HFFc6 (cell line): ENCODE measurements at places on chromosomes 3 and 15. TPM values are rescaled to one million over a fixed set of nuclear protein-coding genes. Genes with fewer than 3 reads are reported as not detected.
A peak's percentile ranks its signal among the peaks of the same experiment; 100 is the strongest.

DNA sequence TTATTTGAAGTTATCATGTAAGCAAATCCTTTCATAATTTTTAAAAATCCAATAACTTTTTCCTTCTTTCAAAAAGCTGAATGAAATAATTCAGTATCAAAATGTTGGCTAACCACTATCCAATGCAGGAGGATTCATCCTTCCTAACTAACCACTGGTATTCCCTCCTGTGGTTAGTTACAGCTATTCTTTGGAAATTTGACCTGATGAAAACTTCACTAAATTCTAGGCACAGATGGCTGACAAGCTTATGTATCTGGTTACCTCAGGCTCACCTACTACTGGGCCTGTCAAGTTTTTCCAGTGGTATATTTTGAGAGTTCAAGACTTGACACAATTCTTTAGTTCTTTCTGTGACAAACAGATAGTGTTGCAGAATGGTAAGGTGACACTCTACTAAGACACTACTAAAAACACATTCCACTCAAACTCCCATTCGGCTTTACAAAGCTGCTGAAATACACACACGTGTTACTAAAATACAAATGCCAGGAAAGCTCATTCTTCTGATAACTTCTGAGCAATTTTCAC lies 15.8 kb downstream of the NPTN start:
- no peaks in the 10 kb centered on the region for H3K36me3 ChIP-seq
- no peak overlapping the region for H3K27ac ChIP-seq
- H3K27me3 ChIP-seq, result no peaks in the 10 kb centered on the region
- peaks cover 38% of the 10 kb centered on the region for H3K4me1 ChIP-seq

The ACP3 gene
- not detected in 3 replicates for total RNA-seq

- no peaks in the 10 kb centered on the region for H3K27me3 ChIP-seq
- H3K36me3 ChIP-seq, result peaks cover 9% of the 10 kb centered on the region
- H3K4me3 ChIP-seq, result no peak overlapping the region
Observed at GRCh38 chr3:141561426-141562034, 74.7 kb downstream of the RASA2 start.

DNA sequence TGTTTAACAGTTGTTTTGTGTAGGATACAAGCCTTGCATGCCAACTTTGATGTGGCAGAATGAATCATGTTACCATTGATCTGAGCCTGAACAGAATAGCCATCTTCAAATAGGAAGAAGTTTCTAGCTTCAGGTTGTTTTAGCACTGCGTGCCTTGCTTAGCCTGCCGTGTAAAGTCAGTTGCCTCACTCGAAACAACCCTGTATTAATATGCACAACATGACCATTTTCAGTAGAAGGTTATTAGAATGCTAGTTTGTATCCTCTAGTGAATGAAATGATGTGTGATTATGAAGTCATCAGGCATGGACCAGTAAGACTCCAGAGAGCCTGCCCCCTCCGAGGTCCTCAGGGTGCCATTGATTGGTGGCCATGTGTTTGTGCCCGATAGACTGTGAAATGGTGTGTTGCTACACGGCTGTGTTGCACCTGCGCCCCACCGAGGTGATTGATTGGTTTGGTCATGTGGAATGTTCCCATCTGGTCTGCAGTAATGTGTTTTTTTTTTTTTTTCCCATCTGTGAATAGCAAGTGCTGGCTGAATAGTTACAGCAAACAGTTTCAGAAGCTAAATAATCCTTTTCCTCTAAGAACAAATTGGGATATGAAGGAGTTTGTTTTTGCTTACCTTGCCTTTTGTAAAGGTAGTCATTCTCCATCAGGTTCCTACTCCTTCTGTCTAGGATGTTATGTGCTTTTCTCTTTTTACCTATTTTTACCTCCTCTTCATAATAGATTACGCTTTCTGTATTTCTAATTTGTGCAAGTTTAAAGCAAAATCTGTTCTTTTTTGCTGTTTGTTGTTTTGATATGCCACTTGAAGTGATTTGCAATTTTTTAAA lies 214.9 kb downstream of the TCF12 start:
- H3K4me1 ChIP-seq, result peaks cover 57% of the 10 kb centered on the region
- no peak overlapping the region for H3K4me3 ChIP-seq
- H3K27ac ChIP-seq, result no peak overlapping the region
- peaks cover 5% of the 10 kb centered on the region; the same call in 1 of the 2 replicates for H3K36me3 ChIP-seq
- no peak for DNase-seq

GRCh38 chr15:57138349-57138788 lies 219.9 kb downstream of the TCF12 start:
- peaks cover 53% of the 10 kb centered on the region for H3K4me1 ChIP-seq
- H3K36me3 ChIP-seq, result no peaks in the 10 kb centered on the region
- H3K27ac ChIP-seq, result peak overlapping the region; percentile 10; the same call in 1 of the 2 replicates
- no peak overlapping the region for H3K4me3 ChIP-seq

The ZWILCH gene
- 18.5 to 24.5 TPM (median 23.6 TPM) in 3 replicates for total RNA-seq

- H3K4me1 ChIP-seq, result no peaks in the 10 kb centered on the region
- H3K4me3 ChIP-seq, result no peak overlapping the region
- H3K27ac ChIP-seq, result no peak overlapping the region
- H3K36me3 ChIP-seq, result peaks cover 10% of the 10 kb centered on the region
Observed at GRCh38 chr3:32522682-32523081, 20.0 kb upstream of the CMTM6 start.

The TICRR gene
- 2.9 to 6.0 TPM (median 4.6 TPM) in 3 replicates for total RNA-seq

DNA sequence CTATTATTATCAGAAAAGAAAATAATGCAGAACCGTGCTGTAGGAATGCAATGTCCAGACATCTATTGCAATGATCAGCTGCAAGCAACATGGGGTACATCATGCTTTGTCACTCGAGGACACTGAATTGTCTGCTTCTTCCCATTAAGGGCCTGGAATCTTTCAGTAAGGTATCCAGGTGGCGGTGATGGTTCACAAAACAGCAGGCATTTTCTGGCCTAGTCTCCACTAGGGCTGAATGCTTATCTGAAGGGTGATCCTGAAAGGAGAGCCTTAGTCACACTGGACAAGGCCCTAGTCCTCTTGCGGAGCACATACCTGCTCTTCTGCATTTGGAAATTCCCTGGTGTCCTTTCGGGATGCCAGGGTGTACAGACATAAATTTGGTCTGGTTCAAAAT lies 21.2 kb downstream of the ITPR1 start:
- no peaks in the 10 kb centered on the region for H3K36me3 ChIP-seq
- peaks cover 2% of the 10 kb centered on the region for H3K27me3 ChIP-seq

DNA sequence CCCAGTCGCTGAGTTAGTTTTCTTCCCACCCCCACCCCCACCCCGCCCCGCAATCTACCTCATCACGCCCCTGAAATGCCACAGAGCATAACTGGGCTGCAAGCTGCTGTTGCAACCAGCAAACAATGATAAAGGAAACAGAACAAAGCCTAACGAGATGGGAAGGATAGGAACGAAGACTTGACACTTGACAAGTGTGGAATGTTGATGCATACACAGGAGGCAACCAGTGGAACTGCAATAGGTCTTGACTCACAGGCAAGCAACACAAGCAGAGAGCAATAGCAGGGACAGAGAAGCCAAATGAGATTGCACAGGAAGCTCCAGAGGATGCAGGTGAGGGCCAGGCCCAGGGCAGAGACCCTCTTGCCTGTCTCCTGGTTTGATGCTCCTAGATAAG lies 225.9 kb downstream of the IGSF11 start:
- peaks cover 5% of the 10 kb centered on the region for H3K27me3 ChIP-seq
- H3K4me1 ChIP-seq, result no peaks in the 10 kb centered on the region
- DNase-seq, result no peak
- no peak overlapping the region for H3K4me3 ChIP-seq
- no peaks in the 10 kb centered on the region for H3K36me3 ChIP-seq

DNA sequence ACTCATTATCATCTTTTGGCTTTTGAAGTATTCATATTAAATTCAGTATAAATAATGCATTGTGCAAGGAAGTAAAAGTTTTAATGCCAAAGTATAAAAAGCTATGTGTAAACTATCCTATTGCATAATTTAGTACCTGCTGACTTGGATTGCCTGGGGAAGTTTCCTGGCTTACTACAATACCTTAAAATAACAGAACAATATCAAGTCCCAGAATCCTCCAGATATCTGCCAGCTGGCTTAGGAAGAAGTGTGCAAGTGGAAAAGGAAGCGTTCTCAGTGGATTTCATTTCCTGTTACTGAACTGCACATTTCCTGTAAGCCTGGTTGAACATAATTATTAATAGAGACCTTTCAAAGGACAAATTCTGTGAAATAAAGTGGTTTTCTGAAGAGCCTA lies 236.7 kb downstream of the ADAMTSL3 start:
- DNase-seq, result no peak
- no peak overlapping the region for H3K27ac ChIP-seq
- no peaks in the 10 kb centered on the region for H3K36me3 ChIP-seq
- no peaks in the 10 kb centered on the region for H3K27me3 ChIP-seq

- H3K4me1 ChIP-seq, result peaks cover 71% of the 10 kb centered on the region
- peaks cover 3% of the 10 kb centered on the region; the same call in 1 of the 2 replicates for H3K27me3 ChIP-seq
- H3K36me3 ChIP-seq, result peaks cover 6% of the 10 kb centered on the region
- no peak overlapping the region for H3K4me3 ChIP-seq
- DNase-seq, result no peak
Observed at GRCh38 chr3:25587526-25587925, 77.2 kb downstream of the TOP2B start.

The FBXW12 gene
- total RNA-seq, result not detected in 3 replicates

DNA sequence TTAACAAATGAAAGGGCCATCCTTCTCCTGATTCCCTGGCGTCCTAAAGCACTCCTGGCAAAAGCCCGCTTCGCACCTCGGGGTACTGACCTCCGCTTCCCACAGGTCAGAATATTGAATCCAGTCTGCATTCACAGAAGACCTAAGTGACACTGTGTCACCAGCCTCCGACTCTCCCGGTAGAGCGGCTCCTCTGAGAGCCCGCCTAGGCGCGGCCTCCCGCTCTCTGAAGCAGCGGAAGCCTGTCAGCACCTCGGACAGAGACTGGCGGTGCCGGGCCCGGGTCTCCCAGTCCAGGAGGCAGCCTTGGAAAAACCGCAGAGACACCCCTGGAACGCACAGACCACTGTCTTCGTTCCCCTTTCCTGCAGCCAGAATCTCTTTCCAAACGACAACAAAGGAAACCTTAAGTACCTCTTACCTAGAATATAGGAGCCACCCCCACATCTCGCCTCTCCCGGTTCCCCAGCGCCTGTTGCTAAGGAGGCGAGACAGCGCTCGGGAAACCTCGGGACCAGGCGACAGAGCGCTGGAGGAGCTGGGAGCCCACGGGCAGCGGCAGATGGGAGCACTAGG lies 1.2 kb downstream of the GABRB3 start:
- H3K4me1 ChIP-seq, result no peaks in the 10 kb centered on the region
- H3K27ac ChIP-seq, result no peak overlapping the region
- H3K36me3 ChIP-seq, result no peaks in the 10 kb centered on the region; the same call in 1 of the 2 replicates
- no peak for DNase-seq

The OR5K2 gene
- not detected in 3 replicates for total RNA-seq

- no peak for DNase-seq
- H3K27ac ChIP-seq, result no peak overlapping the region
- H3K27me3 ChIP-seq, result peaks cover 3% of the 10 kb centered on the region; the same call in 1 of the 2 replicates
- H3K4me3 ChIP-seq, result no peak overlapping the region
- H3K4me1 ChIP-seq, result no peaks in the 10 kb centered on the region
Observed at GRCh38 chr3:177249203-177249602, 51.9 kb upstream of the TBL1XR1 start.

GRCh38 chr15:90553248-90553745 lies 23.6 kb downstream of the CRTC3 start:
- H3K4me1 ChIP-seq, result peaks cover 69% of the 10 kb centered on the region
- peaks cover 15% of the 10 kb centered on the region for H3K36me3 ChIP-seq
- DNase-seq, result peak; percentile 65
- H3K27me3 ChIP-seq, result peaks cover 3% of the 10 kb centered on the region; the same call in 1 of the 2 replicates
- H3K27ac ChIP-seq, result peak overlapping the region; percentile 100
- peak overlapping the region; percentile 70 for H3K4me3 ChIP-seq

DNA sequence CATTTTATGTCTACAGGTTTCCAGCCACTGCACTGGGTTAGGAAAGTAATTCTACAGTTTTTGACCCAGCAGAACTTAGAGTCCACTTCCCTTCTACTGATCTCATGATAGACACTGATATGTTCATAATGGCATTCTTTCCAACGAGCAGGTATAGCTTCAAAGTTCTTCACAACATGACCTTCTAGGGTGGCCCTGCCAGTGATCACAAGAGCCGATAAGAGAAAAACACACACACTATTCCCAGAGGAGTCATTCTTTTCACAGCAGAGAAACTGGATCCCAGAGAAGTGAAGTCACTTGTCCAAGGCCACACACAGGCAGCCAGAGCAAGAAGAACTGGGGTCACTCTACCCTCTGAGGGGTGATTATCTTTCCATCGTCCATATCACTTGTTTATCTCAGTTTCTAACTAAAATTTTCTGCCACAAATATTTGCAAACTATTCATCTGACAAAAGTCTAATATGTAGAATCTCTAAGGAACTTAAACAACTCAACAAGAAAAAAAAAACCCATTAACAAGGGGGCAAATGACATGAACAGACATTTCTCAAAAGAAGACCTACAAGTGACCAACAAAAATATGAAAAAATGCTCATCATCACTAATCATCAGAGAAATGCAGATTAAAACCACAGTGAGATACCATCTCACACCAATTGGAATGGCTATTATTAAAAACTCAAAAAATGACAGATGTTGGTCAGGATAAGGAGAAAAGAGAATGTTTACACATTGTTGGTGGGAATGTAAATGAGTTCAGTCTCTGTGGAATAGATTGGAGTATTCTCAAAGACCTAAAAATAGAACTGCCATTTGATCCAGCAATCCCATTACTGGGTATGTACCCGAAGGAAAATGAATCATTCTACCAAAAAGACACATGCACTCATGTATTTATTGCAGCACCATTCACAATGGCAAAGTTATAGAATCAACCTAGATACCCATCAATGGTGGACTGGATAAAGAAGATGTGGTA lies 31.5 kb downstream of the SPTSSB start:
- no peak for DNase-seq
- H3K4me1 ChIP-seq, result no peaks in the 10 kb centered on the region
- no peak overlapping the region for H3K27ac ChIP-seq
- H3K27me3 ChIP-seq, result peaks cover 3% of the 10 kb centered on the region; the same call in 1 of the 2 replicates
- H3K36me3 ChIP-seq, result no peaks in the 10 kb centered on the region
- H3K4me3 ChIP-seq, result no peak overlapping the region

DNA sequence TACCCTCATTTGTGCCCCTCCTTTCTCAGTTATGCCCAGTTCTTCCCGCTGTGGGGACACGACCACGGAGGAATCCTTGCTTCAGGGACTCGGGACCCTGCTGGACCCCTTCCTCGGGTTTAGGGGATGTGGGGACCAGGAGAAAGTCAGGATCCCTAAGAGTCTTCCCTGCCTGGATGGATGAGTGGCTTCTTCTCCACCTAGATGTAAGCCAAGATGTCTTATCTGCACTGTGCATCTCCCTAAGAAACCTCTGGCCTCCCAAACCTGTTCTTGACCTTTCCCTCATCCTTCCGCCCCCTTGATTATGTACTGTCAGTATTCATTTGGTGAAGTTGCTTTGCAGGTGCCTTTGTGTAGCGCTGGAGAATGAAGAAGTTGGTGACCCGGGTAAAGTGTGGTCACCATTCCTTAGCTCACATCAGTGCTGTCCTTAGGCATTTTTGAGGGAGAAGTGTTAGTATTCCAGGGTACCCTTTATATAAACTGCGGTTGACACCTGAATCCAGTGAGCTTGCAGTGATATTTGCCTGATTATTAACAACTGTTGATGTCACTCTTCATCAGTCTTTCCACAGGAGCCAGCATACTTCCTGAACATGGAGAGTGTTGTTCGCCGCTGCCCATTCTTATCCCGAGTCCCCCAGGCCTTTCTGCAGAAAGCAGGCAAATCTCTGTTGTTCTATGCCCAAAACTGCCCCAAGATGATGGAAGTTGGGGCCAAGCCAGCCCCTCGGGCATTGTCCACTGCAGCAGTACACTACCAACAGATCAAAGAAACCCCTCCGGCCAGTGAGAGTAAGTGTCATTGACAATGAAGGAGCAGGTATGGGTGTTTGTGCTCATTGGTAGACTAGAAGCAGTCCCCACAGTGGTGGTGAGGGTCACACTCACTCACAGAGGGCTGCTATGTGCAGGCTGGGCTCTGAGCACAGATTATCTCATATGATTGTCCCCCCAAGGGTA lies 966 bp downstream of the ALAS1 start:
- peaks cover 27% of the 10 kb centered on the region for H3K36me3 ChIP-seq
- DNase-seq, result no peak
- peak overlapping the region; percentile 72 for H3K27ac ChIP-seq
- H3K27me3 ChIP-seq, result peaks cover 6% of the 10 kb centered on the region
- H3K4me1 ChIP-seq, result peaks cover 39% of the 10 kb centered on the region
